ENCODE measurements at places on chromosomes 11 and 22.

- DNase-seq: no peak
Observed at GRCh38 chr11:123800036-123800435, 6.1 kb downstream of the OR6M1 start.

- no peak for DNase-seq
Observed at GRCh38 chr11:65085446-65085845, 1.4 kb downstream of the ZFPL1 start.

GRCh38 chr22:39598017-39598965 is 27.7 kb downstream of the CACNA1I start:
- peak; percentile 56 for DNase-seq

GRCh38 chr11:129528296-129528695 is 152.6 kb downstream of the BARX2 start:
- no peak for DNase-seq

DNA sequence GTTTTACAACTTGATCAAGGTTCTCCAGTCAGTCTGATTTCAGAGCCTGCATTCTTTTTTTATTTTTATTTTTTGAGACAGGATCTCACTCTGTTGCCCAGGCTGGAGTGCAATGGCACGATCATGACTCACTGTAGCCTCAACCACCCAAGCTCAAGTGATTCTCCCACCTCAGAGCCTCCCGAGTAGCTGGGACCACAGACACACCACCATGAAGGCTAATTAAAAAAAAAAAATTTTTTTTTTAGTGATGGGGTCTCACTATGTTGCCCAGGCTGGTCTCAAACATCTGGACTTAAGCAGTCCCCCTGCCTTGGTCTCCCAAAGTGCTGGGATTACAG is 117.2 kb upstream of the NAV2 start:
- DNase-seq: no peak

- DNase-seq: no peak
Observed at GRCh38 chr11:133531971-133532651, at the start of gene OPCML. TSS of gene OPCML (minus strand) at chr11:133532501.

- no peak for DNase-seq
Observed at GRCh38 chr11:105324156-105324555, 184.6 kb upstream of the CARD18 start.

GRCh38 chr11:71200761-71201160 is 51.6 kb downstream of the SHANK2 start:
- DNase-seq: no peak

- no peak for DNase-seq
Observed at GRCh38 chr11:76872959-76873827, 12.5 kb downstream of the ACER3 start.

DNA sequence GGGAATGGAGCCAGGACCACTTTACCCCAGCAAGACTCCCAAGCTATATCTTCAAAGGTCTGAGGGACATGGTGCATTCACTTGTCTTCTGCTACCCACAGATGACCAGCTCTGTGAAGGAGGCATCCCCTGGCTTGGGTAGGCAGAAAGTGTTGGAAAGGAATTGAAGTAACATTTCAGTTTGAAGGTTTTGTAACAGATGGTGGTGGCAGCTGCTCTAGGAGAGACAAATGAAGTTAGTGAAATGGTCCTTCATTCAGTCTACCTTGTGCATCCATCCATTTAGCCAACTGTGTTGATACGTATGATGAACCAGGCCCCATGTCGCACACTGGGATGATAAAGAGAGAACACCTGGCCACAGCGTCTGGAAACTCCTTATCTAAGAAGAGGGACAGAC is 140.5 kb downstream of the COMMD9 start:
- no peak for DNase-seq

Data from stimulated activated CD8-positive, alpha-beta memory T cell treated with anti-CD3 and anti-CD28 coated beads, Interleukin-4, amount 100 ng/mL, for 24 hours (primary cell).